ENCODE measurements at places on chromosomes 7 and 10.
A peak's percentile ranks its signal among the peaks of the same experiment; 100 is the strongest.

GRCh38 chr7:14158111-14158510, 168.6 kb upstream of the ETV1 start:
- no peak for DNase-seq

GRCh38 chr7:105270117-105270516, 118.6 kb downstream of the SRPK2 start:
- peak; percentile 41 for DNase-seq

DNA sequence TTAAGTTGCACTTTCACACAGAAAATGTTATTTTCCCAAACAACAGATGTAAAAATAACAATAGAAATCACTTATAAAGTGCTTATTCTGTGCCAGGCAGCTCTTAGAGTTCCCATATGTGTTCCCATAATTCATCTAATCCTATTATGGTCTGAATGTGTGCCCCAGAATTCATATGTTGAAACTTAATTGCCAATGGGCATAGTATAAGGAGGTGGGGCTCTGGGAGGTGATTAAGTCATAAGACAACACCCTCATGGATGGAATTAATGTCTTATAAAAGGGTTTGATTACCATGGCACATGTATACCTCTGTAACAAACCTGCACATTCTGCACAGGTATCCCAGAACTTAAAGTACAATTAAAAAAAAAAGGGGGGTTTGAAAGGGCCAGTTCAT, 92.7 kb downstream of the FZD1 start:
- no peak for DNase-seq

DNA sequence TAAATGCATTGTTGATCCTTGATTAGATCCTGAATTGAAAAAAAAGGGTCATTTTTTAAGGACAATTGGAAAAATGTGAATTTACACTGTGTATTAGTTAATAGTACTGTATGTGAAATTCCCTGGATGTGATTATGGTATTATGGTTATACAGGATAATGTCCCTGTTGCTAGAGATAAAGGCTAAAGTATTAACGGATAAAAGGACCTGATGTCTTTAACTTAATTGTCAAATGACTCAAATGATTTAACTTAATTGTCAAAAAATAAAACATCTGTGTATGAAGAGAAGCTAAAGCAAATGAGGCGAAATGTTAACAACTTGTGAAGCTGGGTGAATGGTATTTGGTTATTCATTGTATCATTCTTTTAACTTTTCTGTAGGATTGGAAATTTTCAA, 48.8 kb downstream of the SUFU start:
- no peak for DNase-seq

GRCh38 chr7:143227806-143228205, 6.0 kb downstream of the TAS2R40 start:
- no peak for DNase-seq

DNA sequence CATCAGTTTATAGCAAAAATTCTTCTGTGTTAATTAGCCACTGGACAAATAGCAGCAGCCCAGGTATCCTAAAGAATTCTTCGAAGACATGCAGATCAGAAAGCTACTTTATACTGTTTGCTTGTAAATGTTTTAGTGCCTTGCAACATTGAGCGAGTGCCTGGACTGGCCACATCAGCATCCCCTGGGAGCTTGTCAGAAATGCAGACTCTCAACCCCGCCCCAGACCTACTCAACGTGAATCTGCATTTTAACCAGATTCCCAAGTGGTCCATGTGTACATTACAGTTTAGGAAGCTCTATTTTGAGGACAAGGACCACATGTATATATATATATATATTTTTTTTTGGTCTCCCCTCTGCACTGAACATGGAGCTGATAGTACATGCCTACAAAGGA, 18.5 kb upstream of the PLEKHS1 start:
- DNase-seq = no peak

- no peak for DNase-seq
Measured at GRCh38 chr7:129832701-129833227, 120.0 kb downstream of the UBE2H start.

All from activated CD4-positive, alpha-beta T cell treated with anti-CD3 and anti-CD28 coated beads for 36 hours (primary cell).